ENCODE measurements at places on chromosomes 16 and 17. TPM values are rescaled to one million over a fixed set of nuclear protein-coding genes. Genes with fewer than 3 reads are reported as not detected.

GRCh38 chr16:78126662-78127061 is 27.2 kb downstream of the WWOX start:
- peak; percentile 75 for ATAC-seq

DNA sequence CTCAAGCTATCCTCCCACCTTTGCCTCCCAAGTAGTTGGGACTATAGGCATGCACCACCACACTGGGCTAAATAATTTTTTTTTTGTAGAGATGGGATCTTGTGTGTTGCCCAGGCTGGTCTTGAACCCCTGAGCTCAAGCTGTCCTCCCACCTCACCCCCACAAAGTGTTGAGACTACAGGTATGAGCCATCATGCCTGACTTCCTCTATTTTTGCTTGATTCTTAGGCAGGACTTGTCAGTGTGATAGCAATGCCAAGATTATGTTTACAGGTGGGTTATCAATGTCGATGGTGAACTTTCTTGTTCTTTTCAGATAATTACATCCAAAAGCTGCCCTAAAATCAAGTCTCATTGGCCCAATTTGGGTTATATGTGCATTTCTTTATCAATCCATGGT is 96.9 kb downstream of the HS3ST4 start:
- no peak for ATAC-seq

GRCh38 chr16:25064937-25065336 is 46.6 kb upstream of the LCMT1 start:
- ATAC-seq: no peak

- ATAC-seq: no peak
Observed at GRCh38 chr16:56233795-56234566, 42.7 kb downstream of the GNAO1 start.

GRCh38 chr16:30557707-30557956 is 542 bp downstream of the ZNF764 start:
- ATAC-seq: no peak

DNA sequence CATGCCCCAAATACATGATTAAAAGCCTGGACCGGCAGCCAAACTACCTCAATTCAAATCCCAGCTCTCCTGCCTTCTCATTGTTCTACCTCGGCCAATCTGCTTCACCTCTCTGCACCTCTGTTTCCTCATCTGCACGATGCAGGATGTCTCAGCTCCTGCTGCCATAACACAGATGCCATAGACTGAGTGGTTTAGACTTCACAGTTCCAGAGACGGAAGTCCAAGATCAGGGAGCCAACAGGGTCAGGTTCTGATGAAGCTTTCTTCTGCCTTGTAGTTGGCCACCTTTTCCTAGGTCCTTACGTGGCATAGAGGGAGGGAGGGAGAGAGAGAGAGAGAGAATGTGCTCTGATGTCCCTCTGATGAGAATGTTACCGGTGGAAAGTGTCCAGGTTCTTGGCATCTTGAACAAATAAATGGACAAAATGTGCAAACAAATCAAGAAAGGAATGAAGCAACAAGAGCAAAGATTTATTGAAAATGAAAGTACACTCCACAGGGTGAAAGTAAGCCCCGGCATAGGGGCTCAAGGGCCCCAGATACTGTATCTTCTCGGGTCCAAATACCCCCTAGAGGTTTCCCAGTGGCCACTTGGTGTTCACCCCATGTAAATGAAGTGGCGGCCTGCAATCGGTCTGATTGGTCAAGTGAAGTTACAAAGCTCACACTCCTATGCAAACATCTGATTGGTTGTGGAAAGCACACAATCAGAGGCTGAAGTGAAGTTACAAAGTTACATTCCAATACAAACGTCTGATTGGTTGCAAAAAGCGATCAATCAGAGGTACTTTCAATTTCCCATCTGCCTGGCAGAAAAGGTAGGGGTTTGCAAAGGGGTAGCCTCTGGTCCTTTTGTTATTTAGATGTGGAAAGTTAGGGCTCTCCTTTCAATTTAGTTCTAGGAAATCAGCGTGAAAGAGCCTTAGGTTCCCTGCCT is 43.3 kb upstream of the ZCCHC14 start:
- no peak for ATAC-seq

DNA sequence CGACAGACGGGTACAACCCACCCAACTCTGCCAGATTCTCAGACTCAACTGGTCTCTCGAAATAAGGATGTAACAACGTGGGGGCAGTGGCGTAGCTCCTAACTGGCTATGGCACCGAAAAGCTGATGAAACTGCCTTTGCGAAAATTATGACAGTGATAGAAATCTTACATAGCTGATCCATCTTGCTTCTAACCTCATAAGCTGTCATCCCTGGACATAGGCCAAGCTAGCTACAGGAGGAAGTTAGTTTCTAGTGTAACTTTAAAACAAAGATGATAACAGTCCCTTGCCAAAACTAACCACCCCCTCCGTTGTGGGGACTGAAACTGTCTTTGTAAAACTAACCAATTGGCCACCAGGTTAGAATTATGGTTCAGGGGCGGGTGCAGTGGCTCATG is 220.1 kb downstream of the SLC39A11 start:
- no peak for ATAC-seq

DNA sequence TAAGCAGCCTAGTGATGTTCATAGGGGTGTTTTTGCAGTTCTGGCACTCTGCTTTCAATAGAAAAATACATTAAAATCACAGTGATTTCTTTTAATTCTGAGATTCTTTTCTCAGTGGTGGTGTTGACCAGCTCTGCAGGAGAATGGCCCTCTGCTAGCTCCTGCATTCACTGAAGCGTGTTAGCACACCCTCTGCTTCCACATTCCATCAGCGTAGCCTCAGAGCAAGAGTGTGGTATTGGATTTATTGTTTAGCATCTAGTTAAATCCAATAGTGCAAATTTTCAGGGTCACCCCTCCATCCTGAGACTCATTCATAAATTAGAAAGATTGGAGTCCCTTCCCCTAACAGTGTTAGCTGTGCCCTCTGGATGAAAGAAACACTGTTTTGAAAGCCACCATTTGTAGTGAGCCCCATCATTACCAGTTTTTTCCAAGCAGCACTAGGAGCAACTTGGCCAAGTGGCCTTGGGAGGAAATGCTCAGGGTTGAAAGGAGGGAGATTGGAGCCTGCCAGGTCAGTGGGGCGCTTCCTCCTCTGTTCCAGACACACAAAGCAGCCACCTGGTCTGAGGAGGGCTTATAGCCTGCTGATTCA is 45.7 kb downstream of the B9D1 start:
- ATAC-seq: no peak

DNA sequence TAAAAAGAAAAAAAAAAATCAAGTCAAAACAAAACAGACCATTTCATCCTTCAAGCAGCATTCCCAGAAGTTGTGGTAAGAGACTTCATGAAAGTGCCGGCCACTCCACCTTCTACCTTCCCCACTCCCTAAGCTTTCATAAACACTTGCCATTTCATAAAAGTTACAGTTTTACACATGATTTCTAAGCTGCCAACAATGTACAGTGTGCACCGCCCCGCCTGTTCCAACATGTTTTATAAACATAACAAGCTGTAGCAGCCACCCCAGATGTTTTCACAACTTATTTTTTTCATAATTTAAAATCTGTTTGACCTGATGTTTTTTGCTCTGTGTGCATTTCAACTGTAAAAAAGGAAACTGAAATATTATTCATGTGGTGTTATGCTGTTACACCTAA is 608.1 kb downstream of the TOX3 start:
- no peak for ATAC-seq

GRCh38 chr16:23498863-23499262 is 11.4 kb downstream of the GGA2 start:
- ATAC-seq: no peak

DNA sequence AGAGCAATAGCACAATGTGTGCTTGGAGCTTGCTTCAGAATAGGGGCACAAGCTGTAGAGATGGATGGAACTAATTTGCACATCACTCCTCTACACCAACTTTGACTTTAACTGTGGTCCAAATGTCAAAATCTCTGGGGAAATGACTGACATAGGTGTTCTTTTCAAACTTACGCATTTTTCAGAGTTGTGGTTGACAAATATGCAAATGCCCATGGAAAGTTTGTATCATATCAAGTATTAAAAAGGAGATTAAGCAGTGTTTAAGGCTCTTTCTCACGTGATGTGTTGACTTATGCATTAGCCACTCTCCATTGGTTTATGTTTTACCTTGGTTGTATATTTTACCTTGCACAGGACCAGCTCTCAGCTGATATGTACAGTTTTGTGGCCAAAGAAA is 77.1 kb downstream of the ELAC2 start:
- ATAC-seq: no peak

- peak; percentile 79 for ATAC-seq
Observed at GRCh38 chr17:2244545-2245525, 58.8 kb downstream of the SMG6 start.

DNA sequence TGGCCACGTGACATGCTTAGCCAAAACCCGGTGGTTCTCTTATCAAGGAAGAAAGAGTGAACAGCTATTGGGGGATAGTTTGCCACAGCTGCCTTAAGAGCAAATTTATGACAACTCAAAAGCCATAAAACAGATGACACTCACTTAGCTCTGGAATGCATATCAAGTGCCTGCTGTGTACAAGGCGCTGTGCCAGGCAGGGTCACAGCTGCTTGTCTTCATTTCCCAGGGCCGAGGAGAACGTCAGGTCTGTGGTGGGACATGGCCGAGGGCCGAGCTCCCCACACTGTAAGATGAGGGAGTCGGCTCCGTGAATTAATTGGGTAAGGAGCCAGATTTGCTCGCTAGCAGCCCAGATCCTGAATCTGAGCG is 14.0 kb downstream of the EEF2K start:
- no peak for ATAC-seq

- no peak for ATAC-seq
Observed at GRCh38 chr16:22926105-22926751, 112.3 kb downstream of the HS3ST2 start.

DNA sequence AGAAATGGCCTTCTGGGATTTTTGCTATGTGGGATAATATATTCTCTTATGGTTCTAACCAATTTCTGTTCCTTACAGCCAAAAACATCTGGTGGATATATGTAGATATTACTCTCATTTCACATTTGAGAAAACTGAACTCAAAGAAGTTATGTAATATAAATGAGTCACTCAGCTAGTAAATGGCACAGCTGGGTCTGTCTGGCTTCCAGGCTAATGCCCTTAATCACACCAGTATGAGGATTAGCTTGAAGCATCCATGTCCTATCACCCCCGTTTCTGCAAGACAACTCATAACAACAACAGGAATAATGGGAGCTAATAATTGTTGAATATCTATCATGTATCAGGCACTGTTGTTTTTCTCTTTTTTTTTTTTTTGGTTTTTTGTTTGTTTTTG is 34.4 kb upstream of the USP7 start:
- no peak for ATAC-seq

DNA sequence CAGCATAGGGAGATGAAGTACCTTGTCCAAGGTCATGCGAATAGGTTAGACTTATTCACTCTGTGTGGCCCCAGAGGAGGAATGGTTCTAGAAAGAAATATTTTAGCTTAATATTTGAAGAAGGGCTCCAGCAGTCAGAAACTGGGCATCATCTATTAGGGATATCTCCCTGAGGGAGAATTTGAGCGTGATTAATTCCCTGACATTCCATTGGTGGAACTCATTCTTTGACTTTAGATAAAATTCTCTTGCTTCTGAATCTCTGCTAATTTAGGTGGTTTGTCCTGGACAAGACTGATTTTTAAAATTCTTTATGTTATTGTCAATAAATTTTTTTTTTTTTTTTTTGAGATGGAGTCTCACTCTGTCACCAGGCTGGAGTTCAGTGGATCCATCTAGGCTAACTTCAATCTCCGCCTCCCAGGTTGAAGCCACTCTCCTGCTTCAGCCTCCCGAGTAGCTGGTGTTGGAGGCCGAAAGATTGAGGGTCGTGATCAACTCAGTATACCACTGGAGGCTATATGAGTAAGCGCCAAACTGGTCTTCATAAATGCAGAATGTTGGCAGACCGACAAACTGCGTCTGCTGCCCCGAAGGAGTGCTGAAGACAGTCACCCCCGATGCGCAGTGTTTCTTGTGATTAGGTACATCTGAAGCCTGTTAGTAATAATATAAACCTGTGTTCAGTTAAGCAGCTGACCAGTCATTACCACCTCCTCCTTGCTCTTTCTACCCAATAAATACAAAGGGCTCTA is 267.9 kb upstream of the HSBP1 start:
- no peak for ATAC-seq

DNA sequence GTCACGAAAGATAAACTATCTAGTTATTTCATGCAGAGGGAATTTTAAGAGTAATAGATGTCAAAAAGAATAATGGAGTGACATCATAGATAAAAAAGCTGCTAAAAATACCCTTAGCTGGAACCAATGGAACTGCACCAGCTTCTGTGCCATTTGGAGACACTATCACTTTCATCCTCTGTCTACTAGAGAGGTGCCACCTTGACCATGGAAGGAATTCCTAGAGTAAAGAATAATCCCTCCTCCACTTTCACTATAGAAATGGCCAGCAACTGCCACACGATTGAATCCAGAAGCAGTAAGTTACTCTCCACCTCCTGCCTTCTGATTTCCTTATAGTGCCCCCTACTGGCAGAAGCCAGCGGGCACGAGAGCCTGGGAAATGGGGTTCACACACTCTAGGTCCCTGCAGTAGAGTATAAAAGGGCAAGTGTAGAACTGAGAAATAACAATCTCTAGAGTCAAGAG is 2.8 kb upstream of the ALDH3A2 start:
- ATAC-seq: no peak

- ATAC-seq: peak; percentile 28
Observed at GRCh38 chr17:55172612-55173011, 92.1 kb upstream of the HLF start.

GRCh38 chr17:34171245-34171818 is 83.8 kb upstream of the CCL2 start:
- peak; percentile 58 for ATAC-seq

- ATAC-seq: no peak
Observed at GRCh38 chr16:69927056-69927757, 23.9 kb upstream of the CLEC18A start.

GRCh38 chr17:65917560-65917959 is 274.4 kb downstream of the CEP112 start:
- ATAC-seq: no peak

The KRT16 gene
- total RNA-seq: not detected

The TM4SF5 gene
- total RNA-seq: not detected

The PLEKHG4 gene
- 29.0 TPM for total RNA-seq

The GPR142 gene
- not detected for total RNA-seq

The TPSD1 gene
- not detected for total RNA-seq

The MAPT gene
- total RNA-seq: 0.63 TPM

The PRKCB gene
- 76.0 TPM for total RNA-seq

The TOP2A gene
- total RNA-seq: 257 TPM

The FOXO3B gene
- total RNA-seq: 7.7 TPM

The HS3ST4 gene
- not detected for total RNA-seq

The ATAD5 gene
- total RNA-seq: 38.6 TPM

The PLEKHH3 gene
- total RNA-seq: 1.5 TPM

The ACBD4 gene
- total RNA-seq: 9.8 TPM

The PMP22 gene
- not detected for total RNA-seq

The ALKBH5 gene
- total RNA-seq: 161 TPM

The KIFC3 gene
- 0.82 TPM for total RNA-seq
